T-cell (primary cell): ENCODE measurements at places on chromosomes 5 and 9.

DNA sequence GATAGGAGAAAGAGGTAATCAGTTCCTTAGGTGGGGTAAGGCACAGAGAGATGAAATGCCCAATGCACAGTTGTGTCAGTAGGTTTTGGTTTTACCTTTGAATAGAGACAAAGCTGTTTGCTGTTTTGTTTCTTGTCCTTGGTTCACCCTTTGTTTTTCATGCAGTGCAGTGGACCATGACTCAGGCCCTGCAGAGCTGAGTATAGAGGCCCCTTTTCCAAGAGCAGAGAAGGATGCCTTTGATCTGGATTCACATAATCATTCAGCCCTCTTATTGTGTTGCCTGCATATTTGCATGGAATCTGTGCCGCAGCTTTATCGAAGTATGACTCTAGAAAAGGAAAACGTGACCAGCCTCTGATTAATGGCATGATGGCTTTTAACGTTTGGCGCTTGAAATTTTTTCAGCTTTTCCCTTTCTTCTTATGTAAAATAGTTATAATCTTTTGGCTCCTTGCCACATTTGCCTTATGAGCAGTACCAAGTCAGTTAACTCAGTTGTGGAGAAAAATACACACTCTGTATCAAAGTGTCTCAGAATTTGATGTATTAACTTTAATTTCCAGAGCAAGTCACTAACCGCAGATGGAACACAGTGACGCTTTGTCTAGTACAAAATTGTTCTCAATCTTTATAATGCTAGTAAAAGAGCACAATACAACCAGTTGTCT, 197.6 kb downstream of the KDM4C start:
- H3K27ac ChIP-seq, result no peak overlapping the region
- H3K36me3 ChIP-seq, result no peaks in the 10 kb centered on the region
- no peaks in the 10 kb centered on the region for H3K27me3 ChIP-seq
- DNase-seq, result no peak
- H3K4me3 ChIP-seq, result no peak overlapping the region

DNA sequence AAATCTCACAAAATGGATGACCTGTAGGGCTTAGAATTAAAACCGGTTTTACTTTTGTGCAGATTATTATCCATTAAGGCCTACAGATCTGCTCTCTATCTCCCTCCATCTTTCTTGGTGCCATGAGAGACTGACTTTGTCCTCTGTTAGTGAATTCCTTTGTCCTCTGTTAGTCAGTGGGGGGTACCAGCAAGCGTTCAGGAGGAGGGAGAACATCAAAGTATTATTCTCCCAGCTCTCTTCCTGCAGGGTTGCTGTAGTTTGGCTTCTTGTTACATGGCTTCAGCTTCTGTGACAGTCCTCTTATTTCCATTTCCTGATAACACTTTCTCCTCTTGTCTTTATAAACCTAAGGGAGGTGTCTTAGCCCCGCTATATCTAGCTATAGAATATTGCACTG, 850.5 kb upstream of the SEMA6A start:
- H3K36me3 ChIP-seq, result no peaks in the 10 kb centered on the region
- H3K4me1 ChIP-seq, result no peaks in the 10 kb centered on the region
- H3K27ac ChIP-seq, result no peak overlapping the region
- H3K4me3 ChIP-seq, result no peak overlapping the region
- no peaks in the 10 kb centered on the region for H3K27me3 ChIP-seq

DNA sequence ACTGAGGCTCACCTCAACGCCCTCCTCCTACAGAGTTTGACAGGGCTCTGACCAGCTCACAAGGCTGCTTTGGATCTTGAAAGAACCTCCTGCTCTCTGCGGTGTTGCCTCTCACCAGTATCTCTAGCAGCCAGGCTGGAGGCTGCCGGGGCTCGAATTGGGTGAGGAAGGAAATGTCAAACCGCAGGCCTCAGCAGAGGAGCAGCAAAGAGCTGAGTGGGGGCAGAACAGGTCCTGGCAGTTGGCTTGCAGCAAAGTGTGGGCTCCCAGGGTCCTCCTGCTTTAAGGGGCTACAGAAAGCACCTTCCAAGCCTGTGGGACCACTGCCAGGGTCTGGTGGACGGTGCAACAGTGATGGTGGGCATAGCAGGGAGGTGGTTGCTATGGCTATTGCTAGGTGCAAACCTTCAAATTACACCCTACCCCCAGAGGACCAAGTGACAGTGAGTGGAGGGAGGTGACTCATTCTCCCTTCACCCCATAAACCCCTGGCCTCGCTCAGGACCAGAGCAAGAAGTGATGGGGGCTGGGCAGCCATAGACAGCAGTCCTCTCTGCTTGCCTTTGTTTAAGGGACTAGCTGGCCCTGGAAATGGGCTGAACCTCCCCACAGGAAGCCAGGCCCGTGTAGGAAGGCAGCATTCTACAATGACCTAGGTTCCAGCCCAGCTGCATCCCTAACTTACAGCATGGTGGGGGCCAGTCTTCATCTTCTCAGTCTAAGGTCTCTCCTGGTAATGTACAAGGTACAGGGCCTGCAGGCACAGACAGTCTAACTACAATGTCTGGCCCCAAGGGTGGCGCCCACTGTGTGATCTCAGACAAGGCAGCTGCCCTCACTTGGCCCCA, 18.7 kb downstream of the LCP2 start:
- H3K36me3 ChIP-seq, result peaks cover 57% of the 10 kb centered on the region
- H3K27ac ChIP-seq, result peak overlapping the region; percentile 73
- peak; percentile 90 for DNase-seq
- H3K4me1 ChIP-seq, result peaks cover 97% of the 10 kb centered on the region
- peak overlapping the region; percentile 49 for H3K4me3 ChIP-seq
- no peaks in the 10 kb centered on the region for H3K27me3 ChIP-seq

GRCh38 chr9:96691326-96691725, 36.2 kb upstream of the PRXL2C start:
- no peaks in the 10 kb centered on the region for H3K27me3 ChIP-seq
- no peak overlapping the region for H3K27ac ChIP-seq
- no peaks in the 10 kb centered on the region for H3K4me1 ChIP-seq
- no peak overlapping the region for H3K4me3 ChIP-seq
- H3K36me3 ChIP-seq, result no peaks in the 10 kb centered on the region
